ENCODE measurements at places on chromosomes 7 and 10.
A peak's percentile ranks its signal among the peaks of the same experiment; 100 is the strongest.

DNA sequence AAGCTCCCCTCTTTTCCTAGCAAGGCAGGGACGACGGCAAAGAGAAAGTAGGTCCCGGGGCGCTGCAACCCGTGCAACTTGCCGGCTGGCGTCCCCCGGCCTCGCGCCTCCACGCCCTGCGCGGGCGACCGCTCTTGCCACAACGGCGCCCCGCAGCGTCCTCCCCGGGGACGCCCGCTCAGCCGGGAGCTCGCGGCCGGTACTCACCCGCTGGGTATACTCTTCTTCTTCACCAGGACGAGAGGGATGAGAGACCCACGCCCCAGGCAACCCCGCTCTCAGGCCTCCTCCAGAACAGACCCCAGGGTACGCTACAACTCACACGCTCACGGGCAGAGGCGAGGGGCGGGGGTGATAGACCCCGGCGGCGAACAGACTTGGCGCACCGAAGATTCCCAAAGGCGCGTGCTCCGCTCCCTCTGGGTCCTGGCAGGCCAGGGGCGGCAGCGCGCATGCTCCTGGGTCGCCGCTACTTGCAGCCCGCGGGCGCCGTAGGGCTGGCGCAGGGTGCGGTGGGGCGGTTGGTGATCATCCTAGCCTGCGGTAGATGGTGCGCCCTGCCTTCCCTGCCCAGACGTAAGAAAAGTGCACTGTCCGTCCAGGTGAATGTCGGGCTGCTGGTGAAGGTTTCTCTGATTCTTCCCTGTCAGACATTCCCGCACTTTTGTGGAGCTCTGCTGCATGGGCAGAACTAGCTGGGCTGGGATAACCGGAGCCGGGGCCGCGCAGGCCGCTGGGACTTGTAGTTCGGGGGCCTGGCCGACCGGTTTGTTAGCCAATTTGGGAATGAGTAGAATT lies at the start of gene CC2D2B:
CC2D2B (plus strand) TSS at position 520 of the 798 bp plus-strand sequence. CDS start 3,349 bp downstream, outside the sequence.
- peak; percentile 57 for DNase-seq

- DNase-seq: no peak
Measured at GRCh38 chr10:47237316-47238260, 62.4 kb upstream of the GDF10 start.

DNA sequence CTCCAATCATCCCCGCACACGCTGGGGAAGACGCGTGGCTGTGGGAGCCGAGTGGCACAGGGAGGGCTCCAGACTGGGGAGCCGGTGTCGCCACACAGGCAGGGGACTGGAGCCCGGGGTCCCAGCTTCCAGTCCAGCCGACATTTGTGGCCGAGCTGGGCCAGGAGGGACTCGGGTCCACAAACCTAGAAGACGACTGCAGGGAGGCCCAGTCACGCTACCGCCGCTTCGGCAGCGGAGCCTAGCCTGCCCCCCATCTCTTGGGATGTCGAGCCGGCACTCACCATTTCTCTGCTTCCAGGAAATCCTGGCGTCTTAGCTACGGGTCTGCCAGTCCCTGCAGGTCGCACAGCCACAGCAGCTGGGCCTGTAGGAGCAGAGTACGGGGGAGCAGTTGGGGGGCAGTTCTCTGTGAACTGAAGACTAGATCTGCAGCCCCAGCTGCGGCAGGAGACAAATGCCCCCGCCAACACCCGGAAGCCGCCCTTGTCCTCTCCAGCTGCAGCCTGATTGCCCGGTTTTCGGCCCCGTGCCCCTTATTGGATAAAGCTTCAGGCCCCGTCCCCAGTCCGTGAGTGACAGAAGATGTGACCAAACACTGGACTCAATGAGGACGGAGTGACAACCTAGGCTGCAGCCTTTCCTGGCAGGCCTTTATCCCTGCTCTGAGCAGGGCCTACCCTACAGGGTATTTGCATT lies 270.7 kb downstream of the ZNF33B start:
- DNase-seq: no peak

DNA sequence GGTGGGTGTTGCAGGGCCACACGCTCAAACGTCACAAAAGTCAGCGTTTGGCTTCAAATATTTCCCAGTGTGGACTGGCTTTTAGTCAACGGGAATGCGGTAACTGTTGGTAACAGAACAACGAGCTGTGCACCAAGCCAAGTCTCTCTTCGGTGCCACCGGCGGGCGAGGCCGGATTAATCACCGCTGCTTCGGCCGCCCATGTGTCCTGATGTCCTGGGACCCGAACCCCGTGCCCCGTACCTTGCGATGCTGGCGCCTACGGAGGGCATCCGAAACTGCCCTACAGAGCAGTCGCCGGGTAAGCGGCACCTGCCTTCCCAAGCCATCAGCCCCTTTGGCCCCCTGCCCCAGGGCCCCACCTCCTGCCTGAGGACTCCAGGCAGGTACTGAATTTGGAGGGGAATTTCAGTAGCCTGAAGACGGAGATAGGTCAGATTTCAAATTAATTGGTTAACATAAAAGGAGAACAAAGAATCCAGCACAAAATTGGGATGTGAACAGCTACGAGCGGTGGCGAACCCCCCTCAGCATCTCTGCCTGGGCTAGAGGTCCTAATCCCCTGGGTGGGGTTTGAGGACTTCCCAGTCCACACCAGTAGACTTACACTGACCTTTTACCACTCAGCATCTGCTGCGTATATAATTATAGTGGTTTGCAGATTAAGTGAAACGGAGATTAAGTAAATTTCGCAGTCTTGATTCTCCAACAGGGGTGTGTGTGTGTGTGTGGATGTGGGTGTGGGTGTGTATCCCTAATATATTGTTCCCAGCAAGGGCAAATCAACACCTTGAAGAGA lies at the start of gene LRRC72:
LRRC72 (plus strand) TSS at position 84 of the 799 bp plus-strand sequence; CDS start at position 212, 128 bp downstream.
- no peak for DNase-seq

DNA sequence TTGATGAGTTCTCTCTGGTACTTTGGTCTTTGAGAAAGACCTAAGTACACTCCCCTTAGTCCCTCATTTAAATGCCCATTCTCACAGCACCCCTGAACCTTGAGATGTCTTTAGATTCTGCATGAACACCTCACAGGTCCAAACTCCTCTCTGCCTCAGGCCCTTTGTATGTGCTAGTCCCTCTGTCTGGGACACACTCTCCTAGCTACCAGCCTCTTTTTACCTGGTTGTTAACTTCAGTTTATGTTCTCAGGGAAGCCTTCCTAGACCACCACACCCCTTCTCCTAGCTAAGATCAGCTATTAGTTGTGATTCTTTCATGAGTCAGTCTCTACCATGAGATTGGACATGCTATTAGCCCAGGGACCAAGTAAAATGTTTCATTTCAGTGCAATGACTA lies 86.4 kb downstream of the PLCE1 start:
- no peak for DNase-seq

DNA sequence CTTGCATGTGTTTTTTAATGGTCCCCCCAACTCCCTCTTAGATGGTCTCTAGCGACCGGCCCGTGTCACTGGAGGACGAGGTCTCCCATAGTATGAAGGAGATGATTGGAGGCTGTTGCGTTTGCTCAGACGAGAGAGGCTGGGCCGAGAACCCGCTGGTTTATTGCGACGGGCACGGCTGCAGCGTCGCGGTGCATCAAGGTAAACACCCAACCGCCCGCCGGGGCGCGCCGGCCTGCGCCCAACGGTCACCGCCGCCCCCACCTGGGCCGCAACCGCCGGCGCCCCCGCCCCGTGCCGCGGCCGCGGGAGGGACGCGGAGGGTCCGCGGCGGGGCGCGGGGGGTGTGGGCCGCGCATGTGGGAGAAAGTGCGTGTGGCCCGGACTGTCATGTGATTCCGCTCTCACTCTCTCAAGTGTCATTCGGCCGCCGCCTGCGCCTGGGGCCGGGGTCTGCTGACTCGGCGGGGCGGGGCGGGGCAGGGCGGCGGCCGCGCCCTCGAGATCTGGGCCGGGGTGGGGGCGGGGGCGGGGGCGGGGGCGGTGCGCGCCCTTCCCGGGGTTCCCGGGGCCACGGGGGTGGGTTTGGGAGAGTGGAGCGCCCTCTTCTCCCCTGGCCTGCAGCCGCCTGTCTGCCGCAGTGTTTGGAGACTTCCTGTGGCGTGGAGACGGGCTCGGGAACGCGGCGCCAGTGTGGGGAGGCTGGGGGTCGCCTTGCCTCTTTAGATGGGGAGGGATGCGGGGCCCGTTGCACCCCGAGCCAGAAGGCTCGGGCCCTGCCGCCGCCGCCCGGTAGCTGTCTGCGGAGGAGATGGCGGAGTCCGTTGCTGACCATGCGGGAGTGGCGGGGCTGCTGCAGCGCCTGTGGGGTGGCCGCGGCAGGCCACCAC lies 817 bp downstream of the MLLT10 start:
- DNase-seq: peak; percentile 52

- DNase-seq: no peak
Measured at GRCh38 chr10:36573246-36573645, 552.2 kb upstream of the ANKRD30A start.
